CD4-positive, alpha-beta T cell treated with Interferon gamma for 1 hour (primary cell): ENCODE measurements at places on chromosomes 5 and 9.

DNA sequence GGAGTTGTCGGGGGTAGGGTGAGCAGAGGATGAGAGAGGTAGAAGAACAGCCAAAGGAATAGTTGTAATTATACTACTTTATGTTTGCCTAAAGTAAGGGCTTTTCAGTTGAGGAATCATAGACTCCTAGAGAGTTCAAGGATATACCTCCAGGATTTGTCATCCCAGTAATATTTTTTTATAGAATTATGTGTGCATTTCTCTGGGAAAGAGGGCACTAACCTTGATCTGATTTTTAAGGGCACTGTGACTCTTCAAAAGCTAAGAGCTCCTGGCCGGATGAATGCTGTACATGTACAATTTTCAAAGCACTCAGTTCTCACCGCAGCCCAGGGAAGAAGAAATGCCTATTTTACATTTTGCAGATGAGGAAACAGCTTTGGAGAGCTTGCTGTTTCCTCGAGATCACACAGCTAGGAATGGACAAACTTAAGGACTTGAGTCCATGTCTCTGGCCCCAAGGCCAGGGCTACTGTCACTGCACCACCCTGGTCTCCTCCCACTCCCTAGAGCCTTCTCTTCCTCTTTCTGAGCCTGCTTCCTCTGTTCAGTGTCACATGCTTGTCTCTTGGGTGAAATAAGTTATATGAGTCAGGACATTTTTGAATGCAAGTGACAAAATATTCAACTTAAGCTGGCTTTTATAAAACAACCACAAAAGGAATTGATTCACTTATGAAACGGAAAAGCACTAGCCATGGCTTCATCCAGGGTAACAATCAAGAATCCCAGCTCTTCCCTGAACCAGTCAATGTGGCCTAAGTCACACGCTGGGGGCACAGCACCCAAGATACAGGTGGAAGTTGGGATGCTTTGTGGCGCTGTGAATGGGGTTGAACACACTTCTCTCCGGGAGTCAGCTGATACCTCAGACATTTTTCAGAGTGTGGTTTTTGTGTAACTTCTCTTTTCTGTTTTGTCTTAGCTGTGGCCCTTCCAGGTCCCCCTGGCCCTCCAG is 45.7 kb upstream of the TGFBR1 start:
- peak; percentile 57 for DNase-seq

DNA sequence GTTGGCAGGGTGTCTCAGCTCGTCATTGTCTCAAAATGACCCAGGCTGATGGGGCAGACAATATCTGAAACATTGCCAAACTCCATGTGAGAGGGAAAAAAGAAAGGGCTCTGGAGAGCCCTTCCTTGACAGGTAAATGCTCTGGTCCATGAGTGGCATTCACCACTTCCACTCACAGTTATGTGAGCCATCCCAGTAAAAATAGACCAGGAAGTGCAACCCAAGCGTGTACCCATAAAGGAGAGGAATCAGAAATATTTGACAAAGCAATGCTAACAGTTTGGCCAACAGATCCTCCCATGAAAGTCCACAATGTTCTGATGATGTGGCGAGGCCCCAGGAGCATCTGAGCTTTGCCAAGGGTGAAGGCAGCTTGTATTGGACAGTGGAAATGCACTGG is 49.4 kb downstream of the ASTN2 start:
- no peak for DNase-seq

DNA sequence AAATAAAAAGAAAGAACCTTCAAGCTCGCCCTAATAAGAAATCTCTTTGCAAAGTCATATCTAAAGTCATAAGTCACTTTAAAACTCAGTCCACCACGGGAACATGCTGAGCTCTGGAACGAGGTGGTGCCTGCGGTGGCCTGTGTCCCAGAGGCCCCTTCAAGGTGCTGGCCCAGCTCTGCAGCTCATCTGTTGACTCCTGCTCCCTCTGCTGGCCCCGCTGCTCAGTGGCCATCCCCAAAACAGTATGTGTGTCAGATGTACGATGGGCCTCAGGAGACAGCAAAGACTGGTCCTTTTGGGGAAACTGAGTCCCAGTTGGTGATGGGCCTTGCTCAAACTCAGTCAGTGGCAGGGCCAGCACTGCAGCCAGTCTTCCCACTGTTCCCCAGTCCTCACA is 22.8 kb upstream of the FOXB2 start:
- DNase-seq: no peak

DNA sequence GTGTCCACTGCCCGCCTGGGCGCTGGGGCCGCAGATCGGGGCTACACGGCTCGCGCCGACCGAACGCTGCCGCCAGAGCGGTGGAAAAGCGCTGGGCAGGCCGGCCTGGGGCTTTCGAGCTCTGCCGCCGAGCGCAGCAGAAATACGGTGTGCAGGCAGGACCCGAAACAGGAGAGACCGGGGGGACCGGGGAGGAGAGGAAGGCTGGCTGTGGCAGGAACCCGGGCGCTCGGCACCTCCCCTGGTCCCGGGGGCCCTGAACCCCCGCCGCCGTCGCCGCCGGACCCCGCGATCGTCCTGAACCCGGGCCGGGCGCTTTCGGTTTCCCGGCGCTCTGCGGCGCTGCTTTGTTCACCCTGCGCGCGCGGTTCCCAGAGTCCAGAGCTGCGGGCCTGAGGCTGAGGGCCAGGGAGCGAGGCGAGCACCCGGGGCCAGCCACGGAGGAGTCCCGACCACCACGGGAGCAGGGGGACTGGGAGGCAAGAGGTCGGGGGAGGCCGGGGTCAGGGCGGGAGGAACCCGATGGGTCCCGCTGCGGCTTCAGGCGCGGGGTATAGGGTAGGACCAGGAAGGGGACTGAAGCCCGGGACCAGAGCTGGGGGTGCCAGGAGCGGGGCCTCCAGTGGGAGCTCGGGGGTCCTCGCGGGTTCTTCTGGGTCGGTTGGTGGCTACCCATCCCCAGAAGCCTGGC is 12.0 kb downstream of the IRX2 start:
- no peak for DNase-seq

DNA sequence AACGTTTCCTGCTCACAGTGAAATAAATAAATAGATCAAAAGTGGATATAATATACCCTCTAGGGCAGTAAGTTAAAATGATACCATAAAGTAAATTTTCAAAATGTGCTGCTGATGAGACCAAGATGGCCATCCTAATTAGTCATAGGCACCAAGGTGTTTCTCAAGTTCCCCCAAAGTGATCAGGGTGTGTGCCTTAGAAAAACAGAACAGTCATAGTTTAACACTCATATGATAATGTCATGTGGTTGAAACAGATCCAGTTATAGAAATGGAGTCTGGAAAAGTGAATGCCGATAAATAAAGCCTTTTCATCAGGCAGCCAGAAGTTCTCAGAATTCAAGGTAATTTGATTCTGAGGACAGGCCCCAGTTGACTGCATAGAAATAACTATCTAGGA is 161.5 kb upstream of the CDKN2B start:
- DNase-seq: no peak

GRCh38 chr5:163964671-163965070 is 459.3 kb downstream of the MAT2B start:
- no peak for DNase-seq

DNA sequence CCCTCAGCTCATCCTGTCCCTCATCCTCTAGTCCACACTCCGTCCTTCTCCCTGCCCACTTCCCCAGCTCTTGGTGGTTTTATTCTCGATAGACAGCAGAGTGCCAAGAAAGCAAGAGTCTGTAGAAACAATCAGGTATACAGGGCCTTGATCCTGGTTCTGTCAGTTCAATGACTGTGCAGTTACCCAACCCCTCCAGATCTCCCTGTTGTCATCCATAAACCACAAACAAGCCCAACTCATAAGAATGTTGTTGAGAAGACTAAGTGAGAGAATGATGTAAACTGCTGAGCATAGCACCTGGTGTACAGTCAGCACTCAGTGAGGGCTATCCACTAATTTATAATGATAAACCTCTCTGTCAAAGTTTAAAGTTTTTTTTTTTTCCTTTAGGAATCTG is 31.3 kb downstream of the ISL1 start:
- no peak for DNase-seq

GRCh38 chr5:102959055-102959454 is 160.9 kb downstream of the GIN1 start:
- no peak for DNase-seq

DNA sequence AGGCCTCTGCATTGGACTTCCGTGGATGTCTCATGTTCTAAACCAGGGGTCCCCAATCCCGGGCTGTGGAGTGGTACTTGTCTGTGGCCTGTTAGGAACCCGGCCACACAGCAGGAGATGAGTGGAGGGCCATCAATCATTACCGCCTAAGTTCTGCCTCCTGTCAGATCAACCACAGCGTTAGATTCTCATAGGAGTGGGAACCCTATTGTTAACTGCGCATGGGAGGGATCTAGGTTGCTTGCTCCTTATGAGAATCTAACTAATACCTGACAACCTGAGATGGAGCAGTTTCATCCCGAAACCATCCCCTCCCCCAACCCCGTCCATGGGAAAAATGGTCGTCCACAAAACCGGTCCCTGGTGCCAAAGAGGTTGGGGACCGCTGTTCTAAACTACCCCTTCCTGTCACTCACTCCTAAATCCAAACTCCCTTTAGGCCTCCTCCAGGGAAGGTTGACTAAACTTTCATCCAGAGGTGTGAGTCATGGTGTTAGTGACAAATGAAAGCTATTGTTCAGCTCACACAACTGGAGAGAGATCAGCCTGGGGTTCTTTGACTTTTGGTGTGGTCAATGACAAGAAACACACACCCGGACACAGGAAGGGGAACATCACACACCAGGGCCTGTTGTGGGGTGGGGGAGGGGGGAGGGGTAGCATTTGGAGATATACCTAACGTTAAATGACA is 9.5 kb downstream of the KCNV2 start:
- no peak for DNase-seq

- no peak for DNase-seq
Measured at GRCh38 chr5:27503813-27504212, 465.4 kb upstream of the CDH9 start.

- DNase-seq: no peak
Measured at GRCh38 chr5:157506981-157507780, 47.2 kb downstream of the NIPAL4 start.

- DNase-seq: no peak
Measured at GRCh38 chr5:36442352-36442751, 140.7 kb upstream of the RANBP3L start.

GRCh38 chr9:980640-981039 is 4.2 kb downstream of the DMRT3 start:
- DNase-seq: no peak

GRCh38 chr9:94563548-94563947 is 8.7 kb downstream of the PCAT7 start:
- DNase-seq: no peak

DNA sequence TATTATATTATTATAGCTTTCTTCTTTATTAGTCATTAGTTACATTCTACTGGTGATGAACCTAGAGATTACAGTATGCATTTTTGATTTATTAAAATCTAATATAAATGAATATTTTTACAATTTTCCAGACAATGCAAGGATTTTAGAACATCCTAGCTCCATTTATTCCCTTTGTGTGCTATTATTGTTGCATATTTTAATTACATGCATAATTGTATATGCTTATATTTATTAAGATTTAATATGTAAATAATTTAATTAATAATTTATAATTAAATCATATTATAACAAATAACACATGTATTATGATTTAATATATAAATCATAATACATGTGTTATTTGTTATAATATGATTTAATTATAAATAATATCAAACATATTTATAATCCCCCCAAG is 23.4 kb upstream of the MACROH2A1 start:
- DNase-seq: no peak

GRCh38 chr5:55865831-55866230 is 14.7 kb downstream of the IL31RA start:
- no peak for DNase-seq

DNA sequence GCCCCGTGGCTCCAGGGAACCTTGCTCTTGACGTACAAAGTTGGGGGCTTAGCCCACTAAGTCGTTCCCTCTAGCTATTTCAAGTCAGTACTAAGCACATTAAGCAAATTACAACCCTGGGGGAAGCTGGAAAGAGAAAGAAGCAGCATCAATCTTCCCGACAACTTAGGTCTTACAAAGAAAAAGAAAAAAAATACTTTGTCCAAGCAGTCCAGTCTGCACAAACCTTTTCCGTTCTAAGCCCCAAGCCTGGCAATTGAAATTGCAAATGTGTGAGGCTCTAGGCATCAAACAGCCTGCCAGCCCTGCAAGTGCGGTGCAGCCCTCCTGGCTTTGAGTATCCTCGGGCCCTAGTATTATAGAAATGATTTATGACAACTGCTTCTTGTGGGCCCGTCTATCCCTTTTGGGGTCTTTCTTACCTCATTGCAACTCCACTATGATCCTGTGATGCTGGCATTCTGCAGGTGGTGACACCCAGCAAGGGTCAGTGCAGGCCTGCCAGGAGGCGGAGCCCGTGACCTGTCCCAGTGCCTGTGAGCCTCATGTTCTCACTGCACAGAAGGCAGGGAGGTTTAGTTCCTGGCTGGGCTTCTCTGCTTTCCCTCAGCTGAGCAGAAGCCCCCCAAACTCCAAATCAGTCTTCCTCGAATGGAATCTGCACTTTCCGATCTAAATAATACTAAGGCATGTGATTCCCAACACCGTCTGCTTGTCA is 232.3 kb upstream of the IRX2 start:
- DNase-seq: no peak

GRCh38 chr5:6395621-6396020 is 17.3 kb upstream of the MED10 start:
- no peak for DNase-seq

GRCh38 chr5:154055201-154055600 is 16.4 kb downstream of the MFAP3 start:
- no peak for DNase-seq

DNA sequence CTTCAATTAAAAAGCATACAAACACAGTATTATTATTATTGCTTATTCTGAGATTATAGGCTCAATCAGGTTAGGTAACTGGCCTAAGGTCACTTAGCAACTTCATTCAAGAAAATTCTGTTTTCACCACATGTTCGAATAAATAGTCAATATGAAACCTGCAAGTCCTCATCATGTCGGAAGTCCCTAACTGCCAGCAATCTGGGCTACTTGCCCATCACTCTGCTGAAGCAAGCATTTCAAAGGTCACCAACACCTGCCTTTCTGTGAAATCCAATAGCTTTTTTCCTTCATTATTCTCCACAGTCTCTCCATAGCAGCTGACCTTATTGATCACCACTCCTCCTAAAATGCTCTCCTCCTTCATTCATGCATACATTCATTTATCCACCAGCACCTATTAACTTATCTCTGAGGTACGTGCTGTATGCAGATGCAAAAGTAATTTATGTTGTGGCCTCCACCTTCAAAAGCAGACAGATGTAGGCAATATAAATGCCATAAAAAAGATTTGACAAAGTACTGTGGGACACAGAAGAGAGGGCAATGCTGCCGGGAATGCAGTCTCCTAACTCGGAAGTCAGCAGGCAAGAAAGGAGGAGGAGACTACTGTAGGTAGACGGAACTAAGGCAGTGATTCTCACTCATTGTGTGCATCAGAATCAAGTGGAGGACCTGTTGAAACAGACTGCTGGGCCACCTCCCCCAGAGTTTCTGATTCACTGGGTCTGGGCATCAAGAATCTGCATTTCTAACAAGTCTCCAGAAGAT is 310.9 kb downstream of the BNC2 start:
- DNase-seq: no peak

GRCh38 chr5:103258957-103259704 is 568 bp downstream of the MACIR start:
- DNase-seq: peak; percentile 58
